ENCODE measurements at places on chromosomes 11 and 22.

- DNase-seq: no peak
These were observed 85.4 kb downstream of the WNT7B start for GRCh38 chr22:45891471-45891995.

- no peak for DNase-seq
These were observed 37.9 kb upstream of the PPARA start for GRCh38 chr22:46112405-46112804.

- DNase-seq: no peak
These were observed 15.6 kb downstream of the ARAP1 start for GRCh38 chr11:72736452-72737069.

DNA sequence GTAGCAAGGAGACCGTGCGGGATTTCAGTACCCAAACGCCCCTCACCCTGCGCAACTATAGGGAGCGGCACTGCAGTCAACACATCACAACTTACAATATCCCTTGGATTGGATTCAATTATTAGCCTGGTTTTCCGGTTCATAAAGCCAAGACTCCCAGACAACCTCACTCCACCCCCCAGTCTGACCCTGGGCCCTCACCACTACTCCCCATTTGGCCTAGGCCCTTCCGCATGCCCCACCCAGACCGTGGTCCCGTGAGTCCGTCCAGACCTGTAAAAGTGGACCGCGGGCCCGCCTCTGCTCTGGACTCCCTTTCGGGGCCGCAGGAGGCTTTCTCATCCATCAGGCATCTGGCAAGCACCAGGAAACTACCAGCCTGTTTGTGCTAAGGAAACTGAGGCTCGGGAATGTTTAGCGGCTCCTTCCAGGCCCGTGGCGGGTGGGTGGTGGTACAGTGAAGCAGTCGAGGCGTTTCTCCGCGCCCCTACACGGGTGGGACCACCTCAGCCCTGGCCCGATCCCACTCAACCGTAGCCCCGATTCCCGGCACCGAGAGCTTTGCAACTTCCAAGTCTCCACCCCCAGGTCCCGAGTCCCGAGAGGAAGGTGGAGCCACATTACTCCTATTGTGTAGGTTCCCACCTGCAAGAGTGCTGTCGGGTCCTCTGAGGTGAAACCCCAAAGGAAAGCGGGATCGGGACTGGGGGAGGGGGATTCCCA is 679 bp upstream of the DPP3 start:
- DNase-seq: peak; percentile 16

DNA sequence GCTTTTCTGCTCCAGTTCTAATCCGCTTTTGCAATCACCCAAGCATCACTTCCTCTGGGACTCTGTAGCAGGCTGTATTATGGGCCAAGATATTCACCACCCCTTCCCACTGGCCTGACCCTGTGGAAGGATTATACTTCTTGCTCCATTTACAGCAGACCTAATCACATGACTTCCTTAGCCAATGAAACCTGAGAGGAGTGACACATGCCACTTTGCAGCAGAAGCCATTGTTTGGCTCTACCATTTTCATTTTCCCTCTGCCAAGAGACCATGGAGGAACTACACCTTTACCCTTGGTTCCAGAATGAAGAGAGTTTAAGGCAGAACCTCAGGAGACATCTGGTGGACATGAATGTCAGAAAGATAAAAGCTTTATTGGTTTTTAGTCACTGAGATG is 134.9 kb upstream of the HSD17B12 start:
- no peak for DNase-seq

DNA sequence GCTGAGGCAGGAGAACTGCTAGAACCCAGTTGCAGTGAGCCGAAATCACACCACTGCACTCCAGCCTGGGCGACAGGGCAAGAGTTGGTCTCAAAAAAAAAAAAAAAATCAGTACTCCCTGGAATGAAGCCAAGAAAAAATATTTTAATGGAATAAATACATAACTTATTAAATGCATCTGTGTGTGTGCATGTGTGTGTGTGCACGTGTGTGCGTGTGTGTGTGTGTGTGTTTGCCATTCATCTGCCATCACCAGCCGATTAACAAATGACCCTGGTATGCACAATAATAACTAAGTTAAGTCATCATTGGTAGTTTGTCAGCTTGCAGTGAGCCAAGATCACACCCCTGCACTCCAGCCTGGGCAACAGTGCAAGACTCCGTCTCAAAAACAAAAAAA is 35.0 kb upstream of the SCGB1A1 start:
- no peak for DNase-seq

GRCh38 chr22:31602259-31602952 is 59.6 kb downstream of the PISD start:
- peak; percentile 61 for DNase-seq

- no peak for DNase-seq
These were observed 252.1 kb upstream of the PITPNB start for GRCh38 chr22:28171115-28171514.

- no peak for DNase-seq
These were observed 5.9 kb upstream of the OSBPL5 start for GRCh38 chr11:3170756-3171650.

DNA sequence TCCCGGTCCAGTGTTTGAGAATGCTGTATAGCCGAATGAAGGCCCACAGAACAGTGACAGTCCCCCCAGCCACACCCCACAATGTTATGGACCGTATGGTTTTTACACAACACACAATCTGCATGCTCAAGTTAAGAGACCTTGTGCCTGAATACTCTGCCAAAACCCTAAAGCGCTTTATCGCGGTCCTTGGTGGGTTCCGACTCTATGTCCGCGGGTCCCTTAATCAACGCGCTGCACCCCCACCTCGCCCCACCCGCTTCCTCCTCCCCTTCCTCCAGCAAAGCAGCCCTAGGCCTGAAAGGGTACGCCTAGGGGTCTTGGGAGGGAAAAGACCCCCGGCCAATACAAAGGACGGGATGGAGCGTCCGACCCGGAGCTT is 442 bp downstream of the COPB1 start:
- no peak for DNase-seq

DNA sequence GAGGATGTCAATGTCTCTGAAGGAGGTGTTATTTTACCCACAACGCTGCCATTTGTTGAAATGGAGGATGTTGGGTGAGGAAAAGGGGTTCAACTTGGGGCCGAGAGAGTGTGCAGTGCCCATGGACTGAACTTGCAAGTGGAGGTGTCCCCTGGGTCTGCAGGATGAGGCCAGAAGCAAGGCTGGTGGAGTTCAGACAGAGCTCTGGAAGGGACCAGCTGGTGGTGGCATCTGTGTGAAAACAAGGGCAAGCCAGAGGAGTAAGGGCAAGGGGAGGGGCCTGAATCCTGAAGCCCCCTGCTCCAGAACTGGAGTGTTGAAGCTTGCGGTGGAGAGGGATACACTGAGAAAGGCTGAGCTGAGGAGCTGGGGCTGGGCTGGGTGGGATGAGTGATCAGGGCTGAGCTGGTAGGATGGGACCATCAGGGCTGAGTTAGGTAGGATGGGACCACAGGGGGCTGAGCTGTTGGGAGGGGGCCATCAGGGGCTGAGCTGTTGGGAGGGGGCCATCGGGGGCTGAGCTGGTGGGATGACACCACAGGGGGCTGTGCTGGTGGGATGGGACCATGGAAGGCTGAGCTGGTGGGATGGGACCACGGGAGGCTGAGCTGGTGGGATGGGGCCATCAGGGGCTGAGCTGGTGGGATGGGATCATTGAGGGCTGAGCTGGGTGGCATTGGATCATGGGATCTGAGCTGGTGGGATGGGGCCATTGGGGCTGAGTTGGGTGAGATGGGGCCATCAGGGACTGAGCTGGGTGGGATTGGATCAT is 13.4 kb upstream of the CTSD start:
- DNase-seq: no peak

- no peak for DNase-seq
These were observed 17.9 kb upstream of the ADA2 start for GRCh38 chr22:17237038-17237668.

- no peak for DNase-seq
These were observed 73.4 kb downstream of the TNRC6B start for GRCh38 chr22:40251106-40251505.

DNA sequence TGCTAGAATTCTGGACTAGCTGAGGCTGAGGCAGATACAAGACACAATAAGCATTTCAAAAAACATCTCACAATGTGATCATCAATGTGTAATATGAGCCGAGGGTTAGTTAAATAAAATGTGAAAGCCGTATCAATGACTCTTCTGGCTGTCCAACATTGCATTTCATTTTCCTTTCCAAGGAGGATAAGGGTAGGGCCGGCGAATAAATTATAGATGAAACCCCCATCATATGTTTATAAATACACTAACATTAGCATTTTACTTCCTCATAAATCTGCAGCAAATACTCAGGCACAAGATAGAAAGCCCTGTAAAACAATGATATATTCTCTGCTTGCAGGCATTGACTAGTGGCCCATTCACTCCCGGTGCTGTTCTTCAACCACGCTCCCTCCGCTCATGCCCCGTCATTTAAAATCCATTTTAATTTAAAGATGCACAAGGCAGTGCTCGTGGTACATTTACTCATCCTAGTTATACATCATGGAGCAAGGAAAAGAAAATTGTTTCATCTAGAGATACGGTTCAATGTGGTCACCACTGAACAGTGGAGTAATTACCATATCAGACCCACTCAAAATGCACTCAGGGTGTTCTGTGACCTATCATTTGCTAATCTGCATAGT is 59.9 kb upstream of the RCN1 start:
- no peak for DNase-seq

- no peak for DNase-seq
These were observed 13.6 kb downstream of the RNF215 start for GRCh38 chr22:30373331-30374325.

GRCh38 chr22:31400023-31400397 is 606 bp downstream of the DRG1 start:
- DNase-seq: no peak

GRCh38 chr11:72072348-72072747 is 8.0 kb downstream of the NUMA1 start:
- no peak for DNase-seq

DNA sequence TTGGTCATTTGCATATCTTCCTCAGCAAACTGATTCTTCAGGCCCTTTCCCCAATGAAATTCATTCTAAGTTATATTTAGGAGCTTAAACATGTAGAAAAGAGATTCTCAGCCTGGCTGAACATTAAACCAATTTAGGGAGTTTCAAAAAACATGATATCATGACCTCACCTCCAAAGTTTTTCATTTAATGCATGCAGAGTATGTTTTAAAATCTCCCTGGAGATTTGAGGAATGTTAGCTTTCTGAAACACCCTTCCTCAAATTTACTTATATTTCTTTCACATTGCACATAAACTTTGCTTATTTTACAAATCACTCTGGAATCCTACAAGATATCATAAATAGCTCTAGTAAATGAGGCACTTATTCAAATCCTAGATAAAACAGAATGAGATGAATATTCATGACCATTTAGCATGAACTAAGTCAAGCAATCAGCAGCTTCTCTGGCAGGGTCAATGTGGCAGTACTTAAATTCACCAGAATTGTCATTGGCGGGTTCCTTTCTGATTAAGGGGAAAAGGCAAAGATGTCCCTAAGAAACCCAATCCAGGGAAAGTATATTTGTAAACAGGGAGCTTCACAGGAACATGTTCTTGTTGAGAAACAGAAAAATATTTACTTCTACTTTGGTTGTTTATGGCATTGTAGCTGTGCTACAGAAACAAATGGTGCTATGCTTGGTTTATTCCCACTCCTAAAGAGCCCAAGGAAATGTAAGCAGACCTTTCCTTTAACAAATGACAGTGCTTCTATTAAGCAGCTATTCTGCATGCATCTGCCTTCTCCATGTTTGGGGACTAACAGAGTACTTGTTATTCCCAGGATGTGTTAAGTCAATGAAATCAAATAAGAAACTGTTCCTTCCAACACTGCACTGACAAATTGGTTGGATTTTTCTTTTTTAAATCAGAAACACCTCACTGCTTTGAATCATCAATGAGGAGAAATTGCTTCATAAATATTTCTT is 162.3 kb downstream of the C11orf87 start:
- no peak for DNase-seq

DNA sequence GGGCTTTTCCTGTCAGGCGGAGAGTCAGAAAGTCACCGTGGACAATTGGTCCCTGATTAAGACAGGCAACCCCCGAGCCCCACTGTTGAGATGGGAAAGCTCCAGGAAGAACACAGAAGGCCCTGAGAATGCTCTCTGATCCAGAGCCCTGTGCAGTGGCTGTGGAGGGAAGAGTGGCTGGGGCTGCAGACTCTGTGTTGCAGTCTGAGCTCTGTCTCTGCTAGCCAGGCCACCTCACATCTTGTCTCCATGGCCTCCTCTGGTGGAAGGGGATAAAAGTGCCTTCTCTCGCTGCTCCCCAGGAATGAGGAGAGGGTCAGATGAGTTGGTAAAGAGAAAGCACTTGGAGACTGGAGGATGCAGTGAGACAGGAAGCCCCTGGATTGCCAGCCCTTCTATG is 141.2 kb downstream of the CEP164 start:
- DNase-seq: no peak

DNA sequence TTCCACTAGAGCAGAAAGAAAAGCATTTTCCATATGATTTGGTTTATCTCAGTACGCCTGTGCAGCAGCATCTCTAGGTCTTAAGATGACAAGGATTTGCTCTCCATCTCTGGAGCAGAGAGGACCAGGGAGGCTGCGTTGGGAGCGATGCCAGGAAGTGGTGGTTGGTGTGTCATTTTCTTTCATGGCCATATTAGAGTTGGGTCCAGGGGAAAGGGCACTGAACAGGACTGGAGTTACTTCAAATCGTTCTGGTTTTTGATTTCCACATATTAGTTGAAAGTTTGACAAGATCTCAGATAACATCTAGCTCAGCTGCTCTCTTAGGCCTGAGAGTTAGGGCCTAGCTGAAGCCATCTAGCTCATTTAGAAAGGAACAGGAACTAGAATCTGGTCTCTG is 157.7 kb downstream of the ADAMTS15 start:
- DNase-seq: no peak

DNA sequence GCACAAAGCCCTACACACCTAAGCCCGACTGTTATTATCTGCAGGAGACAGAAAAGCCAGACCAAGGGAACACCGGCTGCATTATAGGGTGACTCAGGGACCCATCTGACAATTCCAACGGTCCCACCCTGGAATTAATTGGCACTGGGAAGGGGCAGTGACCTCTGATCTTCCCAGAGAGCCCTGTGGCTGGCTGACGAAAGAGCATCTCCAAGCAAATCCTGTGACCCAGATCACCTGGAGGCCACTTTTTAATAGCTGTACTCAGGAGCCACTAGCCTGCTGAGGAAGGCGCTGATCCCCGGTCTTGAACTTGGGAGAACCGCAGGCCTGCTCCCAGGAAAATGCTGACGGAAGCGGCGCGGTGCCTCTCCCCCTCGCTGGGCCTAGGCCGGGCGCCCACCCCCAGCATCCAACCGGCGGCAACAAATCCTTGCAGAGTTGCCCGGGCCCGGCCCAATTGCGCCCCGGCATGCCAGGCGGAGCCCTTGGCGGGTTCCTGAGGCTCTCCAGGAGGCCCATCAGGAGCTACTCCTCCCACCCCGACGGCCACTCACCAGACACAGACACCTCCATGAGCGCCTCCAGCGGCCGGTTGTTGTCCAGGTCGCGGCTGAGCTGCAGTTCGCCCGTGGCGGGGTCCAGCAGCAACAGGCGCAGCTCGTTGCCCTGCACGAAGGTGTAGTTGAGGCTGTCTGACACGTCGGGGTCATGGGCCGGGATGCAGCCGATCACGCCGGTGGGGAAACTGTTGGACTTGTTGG is 4.2 kb downstream of the CELSR1 start:
- DNase-seq: no peak
